GM12891 (cell line): ENCODE measurements at places on chromosomes 2 and 18.

- DNase-seq, result no peak
Observed at GRCh38 chr18:28044036-28044435, 132.9 kb downstream of the CDH2 start.

- no peak for DNase-seq
Observed at GRCh38 chr2:100038011-100038410, 104.4 kb downstream of the AFF3 start.

- DNase-seq, result no peak
Observed at GRCh38 chr2:167134381-167135072, 246.2 kb downstream of the XIRP2 start.

DNA sequence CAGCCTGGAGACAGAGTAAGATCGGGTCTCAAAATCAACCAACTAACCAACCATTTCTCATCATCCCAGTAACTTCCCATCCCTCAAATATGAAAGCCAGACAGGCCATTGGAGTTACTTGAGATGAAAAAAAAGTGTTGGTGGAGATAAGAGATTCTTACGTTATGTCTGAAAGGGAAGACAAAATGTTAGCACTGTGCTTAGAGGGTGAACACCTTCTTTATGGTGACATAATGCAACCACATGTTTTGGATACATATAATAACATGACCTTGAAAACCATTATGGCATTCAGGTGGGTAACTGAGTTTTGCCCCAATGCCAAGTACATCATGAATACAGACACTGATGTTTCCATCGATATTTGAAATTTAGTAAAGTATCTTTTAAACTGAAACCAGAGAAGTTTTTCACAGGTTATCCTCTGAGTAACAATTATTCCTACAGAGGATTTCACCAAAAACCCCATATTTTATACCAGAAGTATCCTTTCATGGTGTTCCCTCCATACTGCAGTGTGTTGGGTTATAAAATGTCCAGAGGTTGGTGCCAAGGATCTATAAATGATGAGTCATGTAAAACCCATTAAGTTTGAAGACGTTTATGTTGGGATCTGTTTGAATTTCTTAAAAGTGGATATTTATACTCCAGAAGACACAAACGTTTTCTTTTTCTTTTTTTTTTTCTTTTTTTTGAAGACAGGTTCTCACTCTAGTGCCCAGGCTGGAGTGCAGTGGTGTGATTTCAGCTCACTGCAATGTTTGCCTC is 45.5 kb downstream of the AAK1 start:
- DNase-seq, result no peak

GRCh38 chr2:48322251-48322650 is 207.7 kb upstream of the STON1 start:
- DNase-seq, result no peak

GRCh38 chr2:68412127-68412819 is 47.2 kb downstream of the PLEK start:
- no peak for DNase-seq

DNA sequence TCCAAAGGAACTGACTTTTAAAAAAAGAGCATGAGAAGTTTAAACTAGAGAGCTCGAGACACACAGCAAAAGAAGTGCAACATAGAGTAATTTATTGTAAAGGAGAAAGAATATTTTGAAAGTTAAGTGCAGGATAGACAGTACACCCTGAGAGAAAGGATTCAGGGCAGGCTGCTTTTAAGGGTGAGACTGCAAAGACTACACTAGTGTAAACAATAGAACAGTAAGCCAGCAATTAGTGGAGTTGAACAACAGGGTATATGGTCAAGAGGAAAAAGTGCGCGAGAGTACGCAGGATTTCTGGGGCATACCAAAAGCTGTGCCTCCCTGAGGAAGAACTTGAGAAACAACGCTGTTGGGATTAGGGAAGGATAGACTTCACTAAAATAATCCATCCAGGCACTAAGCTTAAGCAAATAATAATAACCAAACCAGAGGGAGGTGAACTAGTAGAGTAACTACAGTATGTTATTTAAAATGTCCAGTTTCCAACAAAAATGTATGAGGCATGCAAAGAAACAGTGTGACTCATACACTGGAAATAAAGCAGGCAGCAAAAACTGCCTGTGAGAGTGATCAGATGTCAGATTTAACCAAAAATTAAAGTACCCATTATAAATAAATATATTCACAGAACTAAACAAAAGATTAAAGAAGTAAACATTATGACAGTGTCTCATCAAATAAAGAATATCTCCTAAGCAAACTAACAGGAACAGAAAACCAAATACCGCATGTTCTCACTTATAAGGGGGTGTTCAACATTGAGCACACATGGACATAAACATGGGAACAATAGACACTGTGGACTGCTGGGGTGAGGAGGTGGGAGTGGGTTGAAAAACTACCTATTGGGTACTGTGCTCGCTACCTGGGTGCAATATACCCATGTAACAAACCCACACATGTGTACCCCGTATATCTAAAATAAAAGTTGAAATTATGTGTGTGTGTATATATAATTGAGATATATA is 40.5 kb upstream of the EMILIN2 start:
- no peak for DNase-seq

- peak; percentile 17 for DNase-seq
Observed at GRCh38 chr2:55010149-55010591, 40.1 kb downstream of the RTN4 start.

- DNase-seq, result no peak
Observed at GRCh38 chr2:8452296-8452695, 229.6 kb upstream of the ID2 start.

DNA sequence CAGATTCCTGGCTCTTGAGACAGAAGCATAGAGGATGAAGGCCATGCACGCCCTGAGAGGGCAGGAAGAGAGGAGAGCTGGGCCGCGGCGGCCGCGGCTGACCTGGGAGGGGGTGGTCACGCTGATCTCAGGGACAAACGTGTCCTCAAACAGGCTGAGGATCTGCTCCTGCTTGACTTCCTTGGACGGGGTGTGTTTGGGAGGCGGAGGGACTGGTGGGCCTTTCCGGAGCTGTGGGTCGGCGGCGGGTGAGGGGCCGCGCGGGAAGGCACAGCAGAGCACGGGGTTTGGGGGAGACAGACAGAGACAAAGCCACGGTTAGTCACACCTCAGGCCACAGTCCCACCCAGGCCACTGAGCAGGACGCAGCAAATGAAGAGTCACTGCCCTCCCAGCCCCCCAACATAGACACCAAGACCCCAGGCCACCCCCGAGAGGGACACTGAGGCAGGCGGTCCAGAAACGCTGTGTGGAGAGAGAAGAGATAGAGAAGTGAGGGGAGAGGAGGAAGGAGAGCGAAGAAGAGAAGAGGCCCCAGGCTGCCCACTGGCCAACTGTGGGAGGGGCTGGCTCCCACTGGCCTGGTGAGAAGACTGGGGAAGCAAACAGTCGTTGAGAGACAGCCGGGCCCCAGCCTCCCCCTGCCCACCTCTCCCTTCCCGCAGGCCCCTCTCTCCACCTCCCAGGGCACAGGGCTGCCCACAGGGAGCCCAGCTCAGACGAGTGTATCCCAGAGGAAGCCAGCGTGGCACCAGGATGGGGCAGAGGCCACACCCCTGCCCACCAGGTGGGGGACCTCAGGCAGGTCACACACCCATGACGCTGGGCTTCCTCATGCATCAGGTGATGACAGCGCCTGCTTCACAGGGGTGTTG is 49.3 kb downstream of the BIN1 start:
- DNase-seq, result no peak

GRCh38 chr18:63823516-63824219 is 48.5 kb downstream of the SERPINB7 start:
- no peak for DNase-seq
